CD4-positive, alpha-beta T cell treated with Interleukin-12 subunit alpha and Interleukin-12 subunit beta, for 1 hour (primary cell): ENCODE measurements at places on chromosomes 7 and 10.
A peak's percentile ranks its signal among the peaks of the same experiment; 100 is the strongest.

DNA sequence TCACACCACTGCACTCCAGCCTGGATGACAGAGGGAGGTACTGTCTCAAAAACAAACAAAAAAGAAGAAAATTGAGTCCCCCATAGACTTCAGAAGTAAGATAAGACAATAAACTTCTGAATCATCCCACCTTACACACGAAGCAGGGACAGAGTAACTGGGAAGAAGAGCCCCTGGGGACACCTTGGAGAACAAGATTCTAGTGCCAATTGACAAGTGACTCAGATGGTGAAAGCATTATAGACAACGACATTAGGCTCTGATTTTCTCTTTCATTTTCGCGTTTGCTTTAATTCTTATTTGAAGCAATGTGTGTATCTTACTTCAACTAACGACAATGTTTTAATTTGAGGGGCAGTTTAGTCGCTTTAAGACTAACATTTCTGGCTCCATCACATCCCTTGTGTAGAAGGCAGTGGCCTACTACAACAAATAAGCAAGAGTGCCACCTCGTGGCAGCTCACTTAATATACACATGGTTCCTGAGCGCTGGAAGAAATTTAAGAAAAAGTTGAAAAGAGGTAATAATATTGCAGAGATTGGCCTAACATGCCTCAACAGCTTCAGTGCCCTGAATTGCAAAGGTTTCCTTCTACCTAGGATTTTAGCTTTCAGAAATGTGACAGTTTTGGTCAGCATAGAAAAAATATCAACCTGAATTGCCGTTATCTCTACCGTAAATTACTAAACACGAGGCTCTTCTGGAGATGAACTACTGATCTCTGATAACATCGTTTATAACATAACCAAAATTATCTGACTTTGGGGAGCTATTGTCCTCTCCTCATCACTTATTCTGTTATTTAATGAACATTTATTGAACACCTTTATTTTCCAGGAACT lies 36.7 kb downstream of the ASNS start:
- peak; percentile 55 for DNase-seq

DNA sequence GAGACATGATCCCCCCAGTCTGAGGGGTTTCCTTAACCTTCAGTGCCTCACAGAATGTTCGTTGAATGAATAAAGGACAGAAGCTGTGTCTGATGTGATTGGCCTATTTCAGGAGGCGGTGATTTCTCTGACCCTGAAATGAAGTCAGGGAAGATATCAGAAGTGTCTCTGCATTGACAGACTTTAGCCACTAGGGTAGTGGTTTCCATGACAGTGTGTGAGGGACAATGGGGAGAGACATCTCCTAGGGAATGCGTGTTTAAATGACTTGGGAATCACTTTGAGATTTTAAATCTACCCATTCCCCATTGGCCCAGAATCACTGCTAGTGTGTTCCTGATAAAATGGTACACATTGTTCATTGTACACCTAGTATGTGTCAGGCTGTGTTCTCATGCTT lies 132.0 kb downstream of the CFAP58 start:
- no peak for DNase-seq

DNA sequence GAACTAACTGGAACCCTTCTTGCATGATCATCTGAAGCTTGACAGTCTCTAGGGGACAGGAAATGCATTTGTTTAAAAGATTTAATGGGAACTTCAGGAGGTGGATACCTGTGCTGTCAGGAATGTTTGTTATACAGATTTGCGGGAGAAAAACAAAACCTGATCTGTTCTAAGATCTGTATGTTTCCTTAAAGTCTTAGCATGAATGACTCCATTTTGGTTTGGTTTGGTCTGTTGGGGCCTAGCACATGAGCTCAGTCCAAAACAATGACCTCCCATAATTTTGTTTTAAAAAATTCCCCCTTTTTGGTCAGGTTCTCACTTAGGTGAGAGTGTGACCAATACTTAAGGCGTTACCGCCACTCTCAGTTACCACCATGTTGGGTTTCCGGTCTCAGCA lies 138.7 kb downstream of the AKR1D1 start:
- no peak for DNase-seq

DNA sequence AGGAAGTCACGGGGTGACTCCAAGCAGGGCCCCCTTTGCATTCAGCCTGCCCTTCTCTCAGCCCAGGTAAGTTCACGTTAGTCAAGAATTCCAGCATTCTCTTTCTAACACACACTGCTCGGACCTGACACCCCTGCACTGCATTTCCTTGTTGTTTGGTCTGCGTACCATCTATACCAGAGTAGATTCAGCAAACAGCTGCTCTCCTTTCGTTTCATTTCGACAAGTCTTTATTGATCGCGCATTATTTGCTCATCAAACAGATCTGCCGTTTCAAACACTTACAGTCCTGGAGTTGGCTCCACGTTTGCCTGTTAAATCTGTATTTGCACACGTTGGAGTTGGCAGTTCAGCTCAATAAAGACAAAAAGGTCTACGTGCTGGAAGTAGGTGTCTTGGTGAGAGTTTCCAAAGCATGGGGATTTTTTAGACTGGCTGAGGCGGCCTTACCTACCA lies 495.1 kb downstream of the RPS24 start:
- DNase-seq, result no peak
